K562 (cell line): ENCODE measurements at places on chromosomes 1 and 21.

DNA sequence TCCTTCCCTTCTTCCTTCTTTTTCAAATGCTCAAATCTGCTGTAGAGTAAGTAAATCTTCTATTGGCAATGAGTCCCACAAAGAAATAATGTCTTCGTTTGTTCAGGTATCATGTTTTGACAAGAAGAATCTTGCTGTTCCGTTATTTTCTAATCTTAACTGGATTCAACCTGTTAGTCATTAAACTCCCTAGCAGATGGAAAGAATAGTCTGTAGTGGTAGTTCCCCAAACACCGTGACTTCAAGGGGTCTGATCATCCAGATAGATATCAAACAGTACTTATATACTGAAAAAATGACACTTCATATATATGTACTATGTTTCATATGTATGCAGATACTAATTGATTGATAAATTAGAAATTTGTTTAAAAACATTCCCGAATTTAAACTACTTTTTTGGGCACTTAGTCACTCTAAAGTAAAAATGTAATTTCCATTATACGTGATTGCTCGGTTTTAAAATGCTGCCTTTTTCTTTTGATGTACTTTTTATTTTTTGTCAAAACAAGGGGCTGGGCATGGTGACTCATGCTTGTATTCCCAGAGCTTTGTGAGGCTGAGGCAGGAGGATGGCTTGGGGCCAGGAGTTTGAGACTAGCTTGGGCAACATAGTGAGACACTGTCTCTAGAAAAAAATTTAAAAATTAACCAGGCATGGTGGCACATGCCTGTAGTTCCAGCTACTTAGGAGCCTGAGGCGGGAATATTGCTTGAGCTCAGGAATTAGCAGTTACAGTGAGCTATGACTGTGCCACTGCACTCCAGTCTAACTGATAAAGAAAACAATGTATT, 335.7 kb upstream of the SNX7 start:
- DNase-seq, result no peak

- no peak for DNase-seq
Measured at GRCh38 chr1:201563406-201563780, 24.5 kb downstream of the NAV1 start.

GRCh38 chr1:1208713-1209433, 2.5 kb upstream of the TNFRSF18 start:
- DNase-seq, result peak; percentile 74

DNA sequence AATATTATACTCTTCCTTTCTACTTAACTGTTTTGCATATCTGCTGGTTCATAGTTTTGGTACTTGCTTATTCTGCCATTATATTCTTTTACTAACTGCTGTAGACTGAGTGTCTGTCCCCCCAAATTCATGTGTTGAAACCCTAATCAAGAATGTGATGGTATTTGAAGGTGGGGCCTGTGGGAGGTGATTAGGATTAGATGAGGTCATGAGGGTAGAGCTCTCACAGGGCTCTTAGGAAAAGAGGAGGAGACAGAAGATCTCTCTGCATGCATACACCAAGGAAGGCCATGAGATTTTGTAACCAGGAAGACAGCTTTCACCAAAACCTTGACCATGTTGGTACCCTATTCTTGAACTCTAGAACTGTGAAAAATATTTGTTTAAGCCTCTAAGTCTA, 354.1 kb upstream of the B3GALT2 start:
- DNase-seq, result no peak

DNA sequence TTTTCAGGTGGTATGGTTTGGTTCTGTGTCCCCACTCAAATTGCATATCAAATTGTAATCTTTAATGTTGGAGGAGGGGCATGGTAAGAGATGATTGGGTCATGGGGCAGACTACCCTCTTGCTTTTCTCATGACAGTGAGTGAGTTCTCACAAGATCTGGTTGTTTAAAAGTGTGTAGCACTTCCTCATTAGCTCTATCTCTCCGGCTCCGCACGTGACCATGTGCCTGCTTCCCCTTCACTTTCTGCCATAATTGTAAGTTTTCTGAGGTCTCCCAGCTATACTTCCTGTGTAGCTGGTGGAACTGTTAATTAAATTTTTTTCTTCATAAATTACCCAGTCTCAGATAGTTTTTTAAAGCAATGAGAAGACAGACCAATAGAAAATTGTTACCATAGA, 843.2 kb downstream of the AMY1C start:
- DNase-seq, result no peak

- DNase-seq, result no peak
Measured at GRCh38 chr21:37364722-37365121, 1.9 kb upstream of the DYRK1A start.
